ENCODE measurements at places on chromosomes 12 and 14.

- peak; percentile 82 for DNase-seq
Observed at GRCh38 chr12:123075646-123076171, 75.2 kb downstream of the PITPNM2 start.

- DNase-seq, result no peak
Observed at GRCh38 chr14:100666403-100666802, 60.3 kb upstream of the DLK1 start.

DNA sequence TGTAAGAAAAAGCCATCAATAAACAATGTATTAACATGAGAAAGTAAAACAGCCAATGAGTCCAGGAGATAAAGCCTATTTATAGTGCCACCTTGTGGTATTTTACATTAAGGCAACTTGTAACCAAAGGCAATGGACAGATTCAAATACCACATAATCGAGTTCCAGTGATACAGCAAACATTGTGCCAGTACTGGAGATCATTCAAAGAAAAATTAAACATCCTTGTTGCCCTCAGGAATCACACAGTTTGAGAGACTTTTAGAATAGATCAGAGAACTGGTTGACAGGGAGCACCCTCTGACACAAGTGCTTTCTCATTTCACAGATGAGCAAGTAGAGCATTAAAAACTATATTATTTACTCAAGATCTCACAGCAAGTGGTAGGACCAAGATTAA, 98.1 kb downstream of the DDHD1 start:
- peak; percentile 44 for DNase-seq

GRCh38 chr12:123024819-123025391, 44.4 kb downstream of the ARL6IP4 start:
- peak; percentile 74 for DNase-seq

DNA sequence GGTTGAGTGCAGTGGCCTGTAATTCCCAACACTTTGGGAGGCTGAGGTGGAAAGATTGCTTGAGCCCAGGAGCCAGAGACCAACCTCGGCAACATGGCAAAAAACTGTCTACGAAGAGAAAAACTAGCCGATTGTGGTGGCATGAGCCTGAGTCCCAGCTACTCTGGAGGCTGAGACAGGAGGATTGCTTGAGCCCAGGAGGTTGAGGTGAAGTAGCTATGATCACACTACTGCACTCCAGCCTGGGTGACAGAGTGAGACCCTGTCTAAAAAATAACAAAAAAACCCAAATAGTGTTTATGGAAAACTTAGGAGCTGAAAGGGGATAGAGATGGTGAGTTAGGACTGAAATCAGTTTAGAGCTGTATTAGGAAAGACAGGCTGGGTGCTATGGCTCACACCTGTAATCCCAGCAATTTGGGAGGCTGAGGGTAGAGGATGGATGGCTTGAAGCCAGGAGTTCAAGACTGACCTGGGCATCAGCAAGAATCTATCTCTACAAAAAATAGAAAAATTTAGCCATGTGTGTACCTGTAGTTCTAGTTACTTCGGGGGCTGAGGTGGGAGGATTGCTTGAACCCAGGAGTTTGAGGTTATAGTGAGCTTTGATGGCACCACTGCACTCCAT, 9.7 kb downstream of the PNN start:
- DNase-seq, result no peak

- DNase-seq, result no peak
Observed at GRCh38 chr14:91220581-91221000, 23.9 kb downstream of the GPR68 start.

DNA sequence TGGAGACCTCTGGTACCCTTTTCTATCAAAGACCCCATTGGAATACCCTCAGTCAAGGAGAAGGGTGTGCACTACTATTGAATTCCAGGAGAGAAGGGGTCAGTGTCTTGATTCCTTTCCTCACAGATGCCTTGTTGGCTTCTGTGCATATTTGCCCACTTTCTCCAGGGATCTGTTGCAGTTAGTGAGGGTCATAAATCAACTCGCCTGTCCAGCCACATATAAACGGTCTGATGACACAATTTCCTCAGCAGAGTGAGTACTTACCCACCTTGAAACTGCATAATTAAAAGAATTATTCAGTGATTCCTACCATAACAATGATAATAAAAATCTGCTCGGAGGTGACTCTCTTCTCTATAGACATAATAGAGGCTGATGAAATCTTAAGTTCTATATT, 13.9 kb upstream of the DCD start:
- DNase-seq, result no peak

GRCh38 chr12:50505675-50506530, 1.1 kb downstream of the DIP2B start:
- DNase-seq, result no peak

GRCh38 chr14:98954349-98955000, 317.5 kb downstream of the BCL11B start:
- no peak for DNase-seq

GRCh38 chr12:75642226-75642625, 130.8 kb upstream of the KRR1 start:
- DNase-seq, result peak; percentile 53

GRCh38 chr14:84420221-84420620, 1109.7 kb upstream of the FLRT2 start:
- DNase-seq, result no peak

DNA sequence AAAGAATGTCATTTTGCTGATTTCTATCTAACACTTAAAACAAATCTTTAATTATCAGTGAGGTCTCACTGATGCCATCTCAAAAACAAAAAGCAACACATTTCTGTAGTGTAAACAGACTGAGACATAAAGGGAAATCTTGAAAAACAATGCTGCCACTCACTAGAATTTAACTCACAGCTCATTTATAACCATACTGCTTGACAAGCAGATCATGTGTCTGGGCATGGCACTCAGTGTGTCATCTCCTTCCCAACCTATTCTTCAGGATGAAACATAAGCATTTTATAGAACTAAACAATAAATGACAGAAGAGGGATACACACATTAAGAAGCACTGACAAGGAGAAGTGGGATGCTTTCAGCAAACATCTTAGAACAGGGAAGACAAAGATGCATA, 22.4 kb downstream of the ATF7 start:
- no peak for DNase-seq

GRCh38 chr14:88616697-88617096, 53.9 kb downstream of the ZC3H14 start:
- no peak for DNase-seq

- no peak for DNase-seq
Observed at GRCh38 chr12:107541001-107541705, 144.4 kb upstream of the PWP1 start.

DNA sequence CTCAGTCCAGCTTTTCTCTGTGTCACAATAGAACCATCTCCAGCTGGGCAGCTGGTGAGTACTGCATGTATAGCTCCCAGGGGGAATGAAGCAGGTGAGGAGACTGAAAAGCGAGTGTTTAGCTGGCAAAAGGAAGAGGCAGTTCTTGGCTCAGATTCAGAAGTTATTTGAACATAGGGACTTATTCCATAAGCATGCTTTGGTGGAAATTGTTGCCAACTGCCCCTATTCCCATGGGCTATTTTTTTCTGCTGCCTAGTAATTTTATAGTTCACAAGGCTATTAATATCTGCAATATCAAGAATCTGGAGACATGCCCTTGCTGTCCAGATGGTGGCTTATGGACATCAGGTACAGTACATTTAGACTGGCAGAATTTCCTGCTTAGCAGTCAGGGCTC, 1112.7 kb downstream of the LRFN5 start:
- DNase-seq, result no peak

GRCh38 chr12:95118138-95118787, 44.8 kb upstream of the NR2C1 start:
- no peak for DNase-seq

GRCh38 chr12:12822886-12823285, 9.7 kb downstream of the DDX47 start:
- DNase-seq, result no peak

- no peak for DNase-seq
Observed at GRCh38 chr14:95611293-95611880, 74.8 kb upstream of the TCL1B start.

GRCh38 chr12:123180171-123180570, 29.3 kb upstream of the PITPNM2 start:
- no peak for DNase-seq

- DNase-seq, result no peak
Observed at GRCh38 chr14:74507085-74507484, 13.5 kb downstream of the ISCA2 start.

DNA sequence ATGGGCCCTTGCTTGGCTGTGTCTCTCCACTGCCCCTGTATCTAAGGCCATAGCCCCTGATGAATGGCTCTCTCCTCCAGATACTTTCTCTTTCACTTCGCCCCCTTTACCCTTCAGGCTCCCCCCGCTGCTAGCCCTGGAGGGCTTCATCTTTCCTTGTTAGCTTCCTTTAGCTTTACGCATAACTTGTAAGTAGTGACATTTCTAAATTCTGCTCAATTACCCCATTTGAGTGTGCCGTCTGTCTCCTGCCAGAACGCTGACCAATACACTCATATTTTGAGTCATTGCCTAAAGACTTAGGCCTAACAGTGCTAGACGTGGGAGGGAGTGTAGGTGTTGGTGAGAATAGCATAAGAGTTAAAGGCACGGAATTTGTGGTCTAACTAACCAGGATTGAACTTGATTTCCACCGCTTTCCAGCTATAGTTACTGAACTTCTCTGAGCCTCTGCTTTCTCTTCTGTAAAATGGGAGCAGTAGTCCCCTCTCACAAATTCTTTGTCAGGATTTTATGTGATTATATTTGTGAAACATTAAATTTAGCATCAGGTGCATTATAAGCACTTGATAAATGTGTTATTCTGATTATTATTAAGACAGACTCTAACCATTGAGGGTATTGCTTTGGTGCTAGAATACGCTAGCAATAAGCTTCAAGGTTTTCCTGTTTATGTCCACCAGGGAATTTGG, 129.3 kb downstream of the ZFP36L1 start:
- peak; percentile 88 for DNase-seq

DNA sequence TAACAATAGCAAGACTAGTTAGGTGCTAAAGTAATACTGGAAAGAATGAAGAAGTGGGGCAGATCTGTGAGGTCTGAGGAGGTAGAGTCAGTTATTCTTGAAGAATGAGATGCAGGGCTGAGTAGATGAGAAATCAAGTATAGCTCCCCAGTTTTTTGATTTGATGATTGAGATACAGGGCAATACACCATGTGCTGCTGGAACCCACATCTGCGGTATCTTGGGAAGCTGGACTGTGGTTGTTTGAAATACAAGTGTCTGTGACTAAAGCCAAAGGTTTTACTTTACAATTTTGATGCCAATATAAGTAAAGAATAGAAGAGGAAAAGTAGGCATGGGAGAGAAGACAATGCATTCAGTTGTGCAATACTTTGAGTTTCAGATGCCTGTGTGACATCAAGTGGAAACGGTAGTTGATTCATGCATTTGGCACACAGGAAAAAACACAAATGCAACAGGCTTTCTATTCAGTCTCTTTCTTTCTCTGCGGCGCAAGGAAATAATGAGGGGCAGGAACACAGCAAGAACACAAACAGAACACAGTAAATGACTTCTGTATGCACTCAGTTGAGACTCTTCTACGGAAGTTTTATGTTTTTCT, 190.2 kb upstream of the SLC38A2 start:
- DNase-seq, result peak; percentile 21

GRCh38 chr14:74697543-74697942, 15.3 kb downstream of the AREL1 start:
- DNase-seq, result no peak

- no peak for DNase-seq
Observed at GRCh38 chr14:72825486-72825885, 68.4 kb downstream of the DPF3 start.

- no peak for DNase-seq
Observed at GRCh38 chr12:49946086-49946485, 4.5 kb upstream of the AQP2 start.

DNA sequence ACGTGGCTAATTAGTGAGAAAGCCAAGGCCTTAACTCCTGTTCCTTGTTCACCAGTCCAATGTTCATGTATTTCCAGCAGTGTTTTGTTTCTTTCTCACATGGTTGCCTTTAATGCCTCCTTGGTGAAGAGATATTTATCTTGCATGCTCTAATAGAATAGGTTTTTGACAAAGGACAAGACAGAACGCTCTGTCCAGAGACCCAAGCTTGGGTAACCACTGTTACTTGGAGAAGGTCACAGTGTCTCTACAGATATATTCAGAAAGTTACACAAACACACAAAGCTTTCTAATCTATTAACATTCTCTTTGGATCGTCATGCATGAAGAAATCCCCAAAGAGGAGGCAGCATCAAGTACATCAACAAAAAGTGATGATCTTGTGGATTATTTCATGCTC, 33.1 kb downstream of the RERG start:
- no peak for DNase-seq

All from activated CD4-positive, alpha-beta T cell treated with anti-CD3 and anti-CD28 coated beads, Interleukin-2, amount 50 U/mL, for 16 hours (primary cell).